ENCODE measurements at places on chromosomes 4 and X.

GRCh38 chr4:52617336-52618020 is 41.6 kb downstream of the USP46 start:
- DNase-seq, result no peak

DNA sequence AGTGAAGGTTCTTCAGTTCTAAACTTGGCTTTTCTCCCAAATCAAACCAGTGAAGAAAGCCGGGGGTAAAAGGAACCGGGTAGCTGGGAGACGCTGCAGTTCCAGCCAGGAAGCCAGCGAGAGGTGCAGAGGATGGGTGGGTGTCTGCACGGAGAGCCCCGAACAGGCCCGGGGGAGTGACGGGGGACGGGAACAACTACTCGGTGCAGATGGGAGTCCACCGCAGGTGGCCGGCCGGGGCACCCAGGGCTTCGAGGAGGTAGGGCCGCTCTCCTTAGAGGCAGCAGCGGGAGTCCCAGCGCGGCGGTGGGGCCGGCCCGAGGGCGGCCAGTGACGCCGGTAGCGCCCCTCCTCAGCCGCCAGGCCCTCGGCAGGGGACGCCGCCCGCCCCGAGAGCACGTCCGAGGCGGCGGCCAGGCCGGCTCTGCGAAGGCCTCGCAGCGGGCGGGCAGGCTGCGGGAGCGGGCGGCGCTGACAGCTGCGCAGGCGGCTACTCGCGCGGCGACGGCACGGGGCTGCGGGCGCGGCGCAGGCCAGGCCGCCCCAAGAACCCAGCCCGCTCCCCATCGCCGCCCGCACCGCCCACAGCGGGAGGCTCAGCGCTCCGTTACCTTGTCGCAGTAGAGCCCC is 449 bp downstream of the FBXL5 start:
- DNase-seq, result no peak

DNA sequence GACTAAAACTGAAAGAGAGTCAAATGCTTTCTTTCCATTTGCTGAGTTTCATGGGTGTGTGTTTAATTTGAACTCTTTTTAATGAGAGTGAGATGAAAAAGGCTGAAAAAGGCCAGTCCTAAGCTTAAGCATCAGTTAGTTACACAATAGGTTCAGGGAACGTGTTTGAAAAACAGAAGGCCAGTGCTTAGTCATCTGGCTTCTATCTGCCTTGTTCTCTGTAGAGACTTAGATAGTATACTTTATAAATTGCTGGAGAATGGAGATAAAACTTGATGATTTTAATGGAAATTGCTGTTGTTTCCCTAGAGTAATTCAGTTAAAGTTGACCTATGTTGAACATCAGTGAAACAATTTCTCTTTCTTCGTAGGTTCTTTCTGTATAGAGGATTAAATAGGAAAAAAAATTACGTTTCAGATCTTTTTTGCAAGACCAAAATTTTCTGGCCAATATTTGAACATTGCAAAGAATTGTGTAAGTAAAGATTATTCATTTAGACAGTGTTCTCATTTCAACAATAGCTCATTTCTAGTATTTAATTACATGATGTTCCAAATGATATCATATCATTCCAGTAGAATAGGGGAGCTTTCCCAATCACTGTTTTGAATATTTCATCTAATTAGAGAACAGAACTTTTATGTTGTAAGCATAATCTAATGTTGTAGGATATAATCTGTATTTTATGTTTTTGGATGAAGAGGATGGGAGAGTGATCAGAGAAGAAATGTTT is 1088.8 kb downstream of the ADGRL3 start:
- no peak for DNase-seq

DNA sequence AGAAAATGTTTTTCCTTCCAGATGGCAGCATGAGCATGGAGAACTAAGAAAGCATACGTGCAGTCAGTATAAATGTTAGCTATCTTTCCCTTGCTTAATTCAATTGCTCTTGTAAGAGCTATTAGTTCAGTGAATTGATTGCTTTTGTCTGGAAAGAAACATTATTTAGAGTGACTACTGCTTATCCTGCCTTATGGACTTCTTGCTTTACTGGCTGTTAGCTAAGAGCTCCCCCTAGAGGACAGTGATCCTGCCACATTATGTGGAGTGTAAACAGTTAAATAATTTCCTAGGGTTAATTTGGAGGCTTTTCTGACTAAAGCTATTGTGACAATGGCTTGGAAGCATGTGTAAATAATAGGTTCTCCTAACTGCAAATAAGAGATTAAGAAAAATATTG is 1402.4 kb downstream of the FAM133A start:
- no peak for DNase-seq

DNA sequence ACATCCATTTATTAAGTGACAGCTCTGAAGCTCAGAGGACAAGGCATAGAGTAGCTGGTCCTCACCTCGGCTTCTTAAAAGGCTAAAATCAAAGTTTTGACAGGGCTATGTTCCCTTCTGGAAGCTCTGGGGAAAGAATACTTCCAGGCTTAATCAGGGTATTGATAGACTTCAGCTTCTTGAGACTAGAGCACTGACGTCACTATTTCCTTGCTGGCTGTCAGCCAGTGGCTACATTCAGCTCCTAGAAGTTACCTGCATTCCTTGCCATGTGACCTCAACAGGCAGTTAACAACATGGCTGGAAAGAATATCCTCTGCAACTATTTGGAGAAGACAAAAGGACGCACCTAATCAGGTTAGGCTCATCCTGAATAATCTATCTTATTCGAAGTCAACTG is 1144.8 kb downstream of the ADGRL3 start:
- DNase-seq, result no peak

DNA sequence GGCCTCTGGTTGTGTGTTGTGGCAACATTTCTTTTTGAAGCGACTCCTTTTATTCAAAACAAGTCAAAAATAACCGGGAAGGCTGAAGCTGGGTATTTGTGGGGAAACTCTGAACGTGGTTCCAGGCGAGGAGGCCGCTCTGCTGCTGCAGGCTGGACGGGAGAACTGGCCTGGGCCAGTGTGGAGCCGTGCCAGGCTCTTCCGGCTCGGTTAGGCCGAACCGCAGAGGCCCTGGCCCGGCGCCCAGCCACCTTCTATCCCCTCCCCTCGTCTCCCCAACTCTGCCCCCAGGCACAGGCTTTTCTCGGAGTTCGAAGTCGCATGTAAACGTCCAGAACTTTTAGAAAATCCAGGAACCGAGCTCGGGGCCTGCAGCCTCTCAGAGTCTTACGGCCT is 2.4 kb upstream of the BCOR start:
- DNase-seq, result no peak

DNA sequence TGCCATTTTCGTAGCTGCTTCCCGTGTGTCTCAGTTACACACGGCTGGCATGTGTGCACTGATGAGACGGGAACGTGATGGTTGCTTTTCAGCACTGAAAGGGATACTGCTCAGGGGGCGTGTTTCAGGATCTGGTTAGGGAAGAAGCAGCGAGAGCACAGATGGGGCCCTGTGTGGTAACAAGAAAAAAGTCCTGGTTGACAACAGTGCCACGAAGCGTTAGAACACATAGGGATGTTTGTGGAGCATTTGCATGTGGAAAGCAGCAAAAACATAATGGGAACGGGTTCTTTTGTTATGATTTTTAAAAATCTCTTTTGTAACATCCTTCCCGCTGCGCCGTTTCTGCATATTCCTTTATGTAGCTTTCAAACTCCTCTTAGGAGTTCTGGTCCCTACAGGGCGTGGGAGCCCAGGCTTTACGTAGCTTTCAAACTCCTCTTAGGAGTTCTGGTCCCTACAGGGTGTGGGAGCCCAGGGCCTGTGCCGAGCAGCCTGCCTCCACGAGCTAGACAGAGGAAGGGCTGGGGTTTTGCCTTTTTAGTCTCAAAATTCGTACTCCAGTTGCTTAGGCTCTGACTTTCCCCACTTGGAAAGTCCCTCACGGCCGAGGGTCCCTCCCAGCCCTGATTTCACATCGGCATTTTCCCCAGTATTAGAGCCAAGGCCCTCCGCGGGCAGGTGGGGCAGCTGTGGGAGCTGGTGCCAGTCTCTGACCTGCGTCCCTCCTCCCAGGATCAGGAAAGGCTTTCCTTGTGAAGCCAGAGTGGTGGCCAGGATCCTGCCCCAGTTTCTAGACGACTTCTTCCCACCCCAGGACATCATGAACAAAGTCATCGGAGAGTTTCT is 11.0 kb upstream of the MSANTD1 start:
- DNase-seq, result no peak
